ENCODE measurements at places on chromosomes 13 and 19.

GRCh38 chr13:39765801-39766463 is 110.5 kb downstream of the COG6 start:
- peak; percentile 43 for DNase-seq

GRCh38 chr13:71621174-71622124 is 245.6 kb downstream of the DACH1 start:
- DNase-seq = no peak

GRCh38 chr19:33902395-33902794 is 105.7 kb downstream of the KCTD15 start:
- no peak for DNase-seq

DNA sequence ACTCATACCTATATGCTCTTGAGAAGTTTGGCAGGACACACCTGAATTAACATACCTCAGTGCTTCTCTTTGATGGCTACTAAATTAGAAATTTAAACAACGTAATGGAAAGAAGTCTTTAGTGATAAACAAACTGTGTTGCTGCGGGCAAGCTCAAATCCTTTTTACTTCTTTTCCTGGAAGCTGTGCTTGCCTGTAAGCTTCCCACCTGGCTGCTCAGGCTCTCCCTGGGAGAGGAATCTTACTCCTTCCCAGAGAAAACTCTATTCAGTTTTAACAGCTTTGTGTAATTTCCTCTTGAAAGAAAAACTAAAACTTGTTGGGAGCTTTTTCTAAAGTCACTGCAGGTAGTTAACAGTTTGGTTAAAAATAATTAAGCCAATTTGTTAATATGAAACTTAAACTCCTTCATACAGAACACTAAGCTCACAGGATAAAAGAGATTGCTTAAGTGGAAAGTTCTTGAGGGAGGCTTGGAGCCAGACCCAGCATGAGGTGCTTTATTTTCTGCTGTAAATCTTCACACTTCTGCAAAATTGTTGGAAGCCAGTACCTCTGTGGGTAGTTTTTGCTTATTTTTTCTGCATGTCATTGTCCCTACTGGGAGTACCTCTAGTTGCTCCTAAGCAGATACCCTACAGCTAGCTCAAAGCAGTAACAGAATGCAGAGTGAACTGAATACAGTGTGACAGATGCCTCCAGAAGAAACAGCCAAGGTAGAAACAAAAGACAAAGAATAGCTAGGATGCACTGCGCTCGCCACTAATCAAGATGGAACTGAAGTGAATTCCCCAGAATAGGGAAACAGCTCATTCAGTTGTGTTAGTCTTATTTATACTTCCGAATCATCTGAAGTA is 1253.0 kb downstream of the PCDH17 start:
- no peak for DNase-seq

Data from hematopoietic multipotent progenitor cell treated with erythropoietin and hydrocortisone succinate and interleukin-3 and kit ligand, for 8 days (in vitro differentiated cells).